ENCODE measurements at places on chromosomes 1 and 21.

- DNase-seq: no peak
Measured at GRCh38 chr1:66552829-66553228, 18.9 kb downstream of the SGIP1 start.

DNA sequence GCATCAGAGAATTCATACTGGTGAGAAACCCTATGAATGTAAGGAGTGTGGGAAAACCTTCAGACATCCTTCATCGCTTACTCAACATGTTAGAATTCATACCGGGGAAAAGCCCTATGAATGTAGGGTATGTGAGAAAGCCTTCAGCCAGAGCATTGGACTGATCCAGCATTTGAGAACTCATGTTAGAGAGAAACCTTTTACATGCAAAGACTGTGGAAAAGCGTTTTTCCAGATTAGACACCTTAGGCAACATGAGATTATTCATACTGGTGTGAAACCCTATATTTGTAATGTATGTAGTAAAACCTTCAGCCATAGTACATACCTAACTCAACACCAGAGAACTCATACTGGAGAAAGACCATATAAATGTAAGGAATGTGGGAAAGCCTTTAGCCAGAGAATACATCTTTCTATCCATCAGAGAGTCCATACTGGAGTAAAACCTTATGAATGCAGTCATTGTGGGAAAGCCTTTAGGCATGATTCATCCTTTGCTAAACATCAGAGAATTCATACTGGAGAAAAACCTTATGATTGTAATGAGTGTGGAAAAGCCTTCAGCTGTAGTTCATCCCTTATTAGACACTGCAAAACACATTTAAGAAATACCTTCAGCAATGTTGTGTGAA is 12.8 kb downstream of the ZFP69B start:
- DNase-seq: no peak

DNA sequence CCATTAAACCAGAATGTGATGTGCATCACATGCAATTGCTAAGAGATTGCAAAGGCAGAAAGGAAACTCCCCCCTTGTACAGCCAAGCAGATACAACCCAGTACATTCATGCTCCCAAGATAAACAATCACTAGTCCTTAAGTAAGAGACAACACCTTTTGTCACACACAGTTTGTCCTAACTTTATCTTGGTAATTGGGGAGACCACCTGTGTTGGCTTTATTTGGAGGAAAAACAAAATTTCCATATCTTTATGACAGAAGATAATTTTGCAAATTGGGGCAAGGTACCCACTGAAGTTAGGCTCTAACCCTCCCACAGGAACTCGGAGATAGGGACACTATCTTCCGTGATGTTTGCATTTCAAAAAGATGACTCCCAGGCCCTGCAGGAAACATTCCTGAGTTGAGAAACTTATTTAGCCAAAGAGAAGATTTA is 175.0 kb upstream of the TNR start:
- no peak for DNase-seq

DNA sequence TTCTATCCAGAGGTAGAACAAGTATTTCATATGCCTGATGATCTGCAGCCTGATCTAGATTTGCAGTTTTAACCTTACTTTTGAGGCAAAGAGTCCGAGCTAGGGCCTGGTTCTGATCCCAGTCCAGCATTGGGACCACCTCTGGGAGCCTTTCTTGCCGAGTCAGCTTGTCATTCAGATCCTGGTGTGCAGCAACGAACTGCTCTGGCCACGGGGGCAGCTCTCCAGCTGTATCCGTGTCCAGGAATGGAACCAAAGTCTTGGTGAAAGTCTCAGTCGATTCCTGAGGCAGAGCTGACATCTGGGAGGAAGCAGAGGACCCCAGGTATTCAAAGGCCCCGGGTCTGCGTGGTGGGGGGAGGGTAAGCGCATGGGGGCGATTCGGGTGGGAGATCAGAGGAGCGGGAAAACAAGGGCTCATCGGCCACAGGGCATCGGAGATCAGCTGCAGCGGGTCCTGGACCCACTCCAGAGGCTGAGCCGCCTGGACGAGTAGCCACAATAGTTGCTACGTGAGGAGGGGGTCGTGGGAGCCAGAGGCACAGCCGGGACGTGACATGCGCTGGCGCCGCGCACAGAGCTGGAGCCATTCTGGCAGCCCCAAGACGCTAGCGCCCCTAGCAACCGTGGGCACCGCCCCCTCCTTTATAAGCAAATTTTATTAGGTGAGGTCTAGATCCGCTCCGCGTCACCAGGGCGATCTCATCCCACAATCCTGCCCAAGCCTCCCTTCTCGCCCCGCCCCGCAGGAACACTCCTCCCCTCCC is 32.4 kb upstream of the BSDC1 start:
- peak; percentile 29 for DNase-seq

- DNase-seq: no peak
Measured at GRCh38 chr1:41901551-41901950, 17.2 kb downstream of the HIVEP3 start.

- DNase-seq: no peak
Measured at GRCh38 chr1:198054510-198054909, 102.3 kb upstream of the NEK7 start.

DNA sequence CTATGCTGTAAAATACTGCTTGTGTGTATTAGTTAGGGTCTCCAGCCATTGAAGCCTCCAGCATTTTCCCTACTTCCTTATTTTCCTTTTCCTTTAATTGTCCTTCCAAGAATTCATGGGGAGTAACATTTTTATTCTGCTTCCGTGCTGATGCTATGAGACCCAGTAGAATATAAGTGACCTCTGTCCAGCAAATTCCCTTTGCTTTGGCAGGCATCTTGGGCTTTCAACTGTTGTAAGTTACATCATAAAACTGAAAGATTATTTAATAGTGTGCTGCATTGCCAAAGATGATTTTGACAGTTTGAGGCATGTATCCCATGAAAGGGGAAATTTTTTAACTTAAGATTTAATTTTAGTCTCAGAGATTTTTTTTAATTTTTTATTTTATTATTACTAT is 48.1 kb upstream of the B3GALT2 start:
- DNase-seq: no peak

GRCh38 chr21:14414932-14415508 is 32.1 kb upstream of the HSPA13 start:
- no peak for DNase-seq

DNA sequence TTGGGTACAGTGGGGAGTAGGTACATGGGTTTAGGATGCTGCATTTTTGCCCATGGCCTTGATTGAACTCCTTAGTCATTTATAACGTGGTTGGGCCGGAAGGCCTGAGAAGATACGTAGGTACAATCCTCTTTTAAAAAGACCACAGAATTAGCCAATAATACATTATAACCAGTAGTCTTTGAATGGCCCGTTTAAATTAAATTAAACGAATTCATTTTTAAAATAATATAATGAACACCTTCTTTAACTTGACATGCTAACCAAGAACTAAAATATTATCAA is 20.1 kb upstream of the ADAR start:
- no peak for DNase-seq

DNA sequence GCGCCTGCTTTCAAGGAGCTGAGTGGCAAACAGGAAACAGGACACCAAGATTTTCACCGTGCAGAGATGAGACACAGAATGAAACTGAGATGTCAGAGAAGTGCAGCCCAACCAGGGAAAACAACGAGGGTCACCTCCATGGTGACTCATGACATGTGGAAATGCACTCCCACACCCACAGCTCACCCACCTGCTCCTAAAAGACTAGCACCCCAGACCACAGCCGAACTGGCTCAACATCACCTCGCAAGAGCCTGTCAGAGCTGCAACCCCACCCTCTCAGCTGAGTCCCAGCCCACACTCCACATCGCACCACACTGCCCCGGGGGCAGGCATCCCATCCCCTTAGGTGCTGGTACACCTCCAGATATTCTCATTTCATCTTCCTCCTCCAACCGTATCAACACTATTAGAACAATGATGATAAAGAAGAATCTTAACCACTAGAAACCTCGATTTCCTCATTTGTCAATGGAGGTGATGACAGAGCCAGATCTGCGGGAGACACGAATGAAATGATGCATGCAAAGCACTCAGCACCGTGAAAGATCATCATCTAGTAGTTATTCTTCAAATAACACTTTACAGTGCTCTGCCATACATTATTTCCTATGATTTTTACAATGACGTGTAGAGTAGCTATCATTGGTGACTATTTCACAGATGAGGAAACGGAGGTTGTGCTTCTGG is 103.2 kb downstream of the DMRTB1 start:
- DNase-seq: no peak

- DNase-seq: no peak
Measured at GRCh38 chr1:198125995-198126735, 30.6 kb upstream of the NEK7 start.

DNA sequence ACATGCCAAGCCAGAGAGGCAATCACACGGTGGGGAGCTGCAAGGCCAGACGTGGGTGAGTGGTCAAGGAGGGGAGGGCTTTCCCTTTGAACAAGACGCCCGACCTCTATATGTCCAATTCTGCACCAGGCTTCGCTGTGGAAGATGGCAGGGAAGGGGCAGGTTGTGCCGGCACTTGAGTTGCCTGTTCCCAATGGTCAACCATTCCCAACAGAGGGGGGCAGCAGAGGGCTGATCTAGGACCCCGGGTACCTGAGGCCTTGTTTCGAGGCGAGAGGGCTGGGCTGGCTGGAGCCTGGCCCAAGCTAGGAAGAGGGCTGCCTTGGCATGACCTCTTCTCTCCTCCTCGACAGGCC is 64.9 kb downstream of the TMEM53 start:
- no peak for DNase-seq

GRCh38 chr1:167720965-167721616 is 691 bp upstream of the MPZL1 start:
- DNase-seq: no peak

- DNase-seq: no peak
Measured at GRCh38 chr21:16302851-16303282, 573.1 kb downstream of the USP25 start.

DNA sequence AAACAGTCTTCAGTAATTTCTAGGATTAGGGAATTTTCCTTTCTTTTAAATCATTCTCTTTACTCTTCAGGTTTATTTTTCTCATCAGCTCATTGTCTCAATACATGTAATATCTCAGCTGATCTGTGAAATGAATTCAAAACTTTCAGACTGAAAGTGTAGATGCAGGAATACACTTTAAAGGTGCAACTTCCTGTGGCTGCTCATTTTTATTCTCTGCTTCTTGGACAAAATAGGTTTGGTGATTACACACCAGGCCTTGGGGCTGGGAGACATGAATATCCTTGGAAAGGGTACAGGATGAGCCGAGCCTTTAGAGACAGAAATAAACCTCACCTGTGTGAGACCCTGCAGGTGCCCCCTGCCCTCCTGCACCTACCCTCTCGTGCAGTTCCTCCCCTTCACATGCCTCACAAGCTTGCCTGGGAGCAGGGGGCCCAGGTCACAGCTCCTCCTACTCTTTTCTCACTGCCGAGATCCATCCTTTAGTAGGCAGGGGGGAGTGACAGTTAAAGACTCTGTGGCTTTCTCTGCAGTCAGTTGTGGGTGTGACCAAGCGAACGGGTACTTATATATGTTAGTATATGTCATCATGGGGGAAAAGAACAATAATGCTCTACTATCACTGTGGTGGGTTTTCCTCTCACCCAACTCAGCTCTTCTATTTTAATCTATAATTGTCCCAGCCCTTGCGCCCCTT is 23.6 kb downstream of the XCL2 start:
- no peak for DNase-seq

DNA sequence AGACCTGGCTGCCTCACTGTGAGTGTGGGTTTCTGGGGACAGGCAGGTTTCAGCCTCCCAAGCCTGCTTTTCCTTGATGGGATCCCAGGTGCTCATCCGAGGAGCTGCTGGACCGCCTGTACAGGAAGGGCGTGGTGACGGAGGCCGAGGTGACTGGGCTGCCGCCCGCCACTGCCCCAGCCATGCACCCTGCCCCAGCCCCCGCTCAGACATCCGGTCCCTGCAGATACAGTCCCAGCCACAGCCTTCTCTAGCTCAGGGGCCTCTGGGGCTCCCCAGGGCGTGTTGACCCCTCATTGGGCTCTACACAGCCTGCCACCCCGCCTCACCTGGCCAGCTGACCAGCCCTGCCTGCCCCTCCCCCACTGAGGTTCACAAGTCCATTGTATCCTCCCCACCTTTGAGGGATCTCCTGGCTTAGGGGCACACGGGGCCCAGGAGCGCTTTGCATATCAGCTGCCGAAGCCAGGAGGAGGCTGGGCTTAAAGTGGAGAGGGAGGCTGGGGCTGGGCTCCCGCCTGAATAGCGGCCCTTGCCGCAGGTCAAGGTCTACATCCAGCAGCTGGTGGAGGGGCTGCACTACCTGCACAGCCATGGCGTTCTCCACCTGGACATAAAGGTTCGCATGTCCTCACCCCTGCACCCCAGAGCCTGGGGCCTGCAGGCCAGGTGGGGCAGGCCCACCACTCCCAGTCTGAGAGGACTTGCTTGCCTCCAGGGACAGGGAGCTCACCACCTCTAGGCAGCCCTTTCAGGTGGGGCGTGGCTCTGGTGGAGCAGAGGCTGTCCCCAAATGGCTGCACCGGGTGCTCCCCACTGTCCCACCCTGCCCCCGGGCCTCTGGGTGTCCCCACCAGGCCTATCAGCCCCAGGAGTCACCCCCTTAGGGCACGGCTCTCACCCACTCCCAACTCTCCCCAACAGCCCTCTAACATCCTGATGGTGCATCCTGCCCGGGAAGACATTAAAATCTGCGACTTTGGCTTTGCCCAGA is 38.5 kb downstream of the TRIM11 start:
- DNase-seq: no peak

DNA sequence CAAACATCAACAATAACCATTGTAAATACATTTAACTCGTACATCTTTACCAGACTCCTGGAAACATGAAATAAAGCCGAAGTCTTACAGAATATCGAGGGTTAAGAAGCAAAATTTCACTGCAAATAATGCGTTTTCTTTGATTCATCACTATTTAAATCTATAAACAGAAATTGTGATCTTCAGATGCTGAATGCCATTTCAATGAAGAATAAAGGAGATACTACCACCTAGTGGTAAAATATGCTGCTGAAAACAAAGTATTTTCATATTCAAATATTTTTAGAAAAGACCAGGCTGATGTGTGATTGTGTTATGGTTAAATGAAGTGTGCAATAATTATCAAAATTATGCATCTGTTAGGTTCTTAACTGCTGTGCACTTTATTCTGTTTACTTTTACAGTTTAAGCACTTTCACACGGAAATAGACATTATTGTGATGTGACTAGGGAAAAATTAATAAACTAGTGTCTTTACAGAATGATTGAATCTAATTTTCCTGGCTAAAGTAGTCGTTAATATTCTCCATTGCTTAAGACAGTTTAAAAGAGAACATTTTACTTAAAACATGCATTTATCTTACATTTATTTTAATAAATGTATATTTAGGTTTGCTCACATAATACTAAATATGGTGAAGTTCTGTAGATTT is 1093.1 kb downstream of the MRPL39 start:
- DNase-seq: no peak

DNA sequence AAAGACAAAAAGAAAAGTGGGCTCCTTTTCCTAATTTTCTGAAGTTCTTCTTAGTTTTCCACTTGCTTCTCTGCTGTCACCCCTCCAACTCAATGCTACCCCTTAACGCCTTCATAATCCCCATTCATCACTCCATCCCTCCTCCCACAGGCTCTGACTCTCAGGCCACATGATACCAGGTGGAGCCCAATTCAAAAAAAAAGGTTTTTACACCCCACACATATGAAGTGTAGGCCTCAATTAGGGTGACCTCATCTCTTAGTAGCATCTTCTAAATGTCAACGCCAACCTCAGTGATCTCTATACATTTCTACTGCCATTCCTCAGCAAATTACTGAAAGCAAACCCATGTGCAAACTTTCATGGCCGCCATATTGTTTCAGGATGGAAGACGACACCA is 6.4 kb downstream of the SSBP3 start:
- DNase-seq: no peak
